Naive B cell (primary cell): ENCODE measurements at places on chromosomes 3 and 15. TPM values are rescaled to one million over a fixed set of nuclear protein-coding genes. Genes with fewer than 3 reads are reported as not detected.

Gene CISH
- polyA plus RNA-seq, result 1.3 TPM

Gene MTHFS
- polyA plus RNA-seq, result 75.1 TPM

Gene ARHGEF26
- 0.15 TPM for polyA plus RNA-seq

DNA sequence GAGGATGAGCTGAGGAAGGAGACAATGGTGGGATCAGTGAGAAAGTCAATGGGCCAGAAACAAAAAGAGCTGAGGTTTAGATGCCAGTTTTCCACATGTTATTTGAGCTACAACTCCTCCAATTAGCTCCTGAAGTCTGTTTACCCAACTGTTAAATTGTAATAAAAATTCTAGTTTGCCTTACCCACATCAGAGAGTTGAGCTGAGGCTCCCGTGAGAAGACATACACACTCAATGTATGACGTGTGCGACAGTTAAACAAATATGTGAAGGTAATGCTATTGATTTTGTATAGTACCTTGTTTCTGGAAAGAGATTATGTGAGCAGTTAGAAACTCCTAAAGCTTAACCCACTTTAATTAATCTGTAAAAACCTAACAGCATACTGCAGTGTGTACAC, 318.1 kb upstream of the GRM7 start:
- H3K36me3 ChIP-seq, result peaks cover 4% of the 10 kb centered on the region
- DNase-seq, result no peak
- H3K4me3 ChIP-seq, result no peak overlapping the region
- peak overlapping the region; percentile 51 for H3K27ac ChIP-seq
- no peaks in the 10 kb centered on the region for H3K4me1 ChIP-seq

- no peak overlapping the region for H3K4me3 ChIP-seq
- DNase-seq, result no peak
- no peak overlapping the region for H3K27ac ChIP-seq
- H3K36me3 ChIP-seq, result no peaks in the 10 kb centered on the region
- peaks cover 37% of the 10 kb centered on the region for H3K27me3 ChIP-seq
- no peaks in the 10 kb centered on the region for H3K4me1 ChIP-seq
Observed at GRCh38 chr15:44159492-44159891, 35.6 kb downstream of the FRMD5 start.

DNA sequence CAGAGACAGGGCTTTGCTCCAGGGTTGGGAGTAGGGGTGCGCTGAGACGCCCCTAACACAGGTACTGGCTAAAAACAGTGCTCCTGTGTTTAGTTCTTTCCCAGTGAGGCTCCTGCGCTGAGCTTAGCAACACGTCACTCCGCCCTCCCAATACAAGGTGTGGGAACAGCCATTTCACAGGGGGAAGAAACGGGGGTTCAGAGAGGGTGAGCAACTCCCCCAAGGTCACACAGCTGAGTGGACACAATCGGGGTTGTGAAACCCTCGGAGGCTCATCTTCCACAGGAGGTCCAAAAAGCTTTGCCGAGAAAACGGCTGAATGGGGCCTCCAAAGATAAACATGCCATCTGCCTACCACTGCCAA, 628 bp downstream of the PRRT3 start:
- no peaks in the 10 kb centered on the region for H3K27me3 ChIP-seq
- H3K36me3 ChIP-seq, result no peaks in the 10 kb centered on the region
- peak overlapping the region; percentile 87 for H3K4me3 ChIP-seq
- peaks cover 14% of the 10 kb centered on the region for H3K4me1 ChIP-seq

GRCh38 chr3:178964551-178964950, 107.1 kb downstream of the ZMAT3 start:
- H3K4me3 ChIP-seq, result no peak overlapping the region
- peaks cover 9% of the 10 kb centered on the region for H3K36me3 ChIP-seq
- DNase-seq, result no peak
- H3K27ac ChIP-seq, result no peak overlapping the region
- peaks cover 40% of the 10 kb centered on the region for H3K4me1 ChIP-seq
- peaks cover 5% of the 10 kb centered on the region for H3K27me3 ChIP-seq

DNA sequence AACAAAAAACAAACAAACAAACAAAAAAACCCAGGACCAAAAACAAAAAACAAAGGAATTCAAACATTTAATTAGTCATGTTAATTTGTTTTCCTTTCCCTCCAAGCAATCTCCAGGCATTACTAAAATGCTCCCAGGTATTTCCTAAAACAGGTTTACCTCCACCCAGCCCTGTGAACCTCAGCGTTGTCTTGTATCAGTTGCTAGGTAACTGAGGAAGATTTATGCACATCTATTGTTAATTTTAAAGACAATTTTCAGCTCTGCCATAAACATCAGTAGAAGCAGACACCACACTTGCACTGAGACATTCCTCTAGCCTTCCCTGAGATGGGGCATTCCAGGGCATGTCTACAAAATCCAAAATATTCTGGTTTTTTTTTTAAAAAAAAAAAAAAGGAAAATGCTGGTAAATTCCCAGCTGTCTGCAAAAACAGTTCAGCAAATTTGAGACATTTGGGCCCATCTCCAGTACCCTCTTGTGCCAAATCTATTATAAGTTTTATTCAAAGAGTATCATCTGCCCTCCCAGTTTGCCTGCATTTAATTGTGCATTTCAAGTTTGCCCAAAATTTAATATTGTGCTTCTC, 227.6 kb downstream of the ADAMTS9 start:
- no peak overlapping the region for H3K27ac ChIP-seq
- peaks cover 18% of the 10 kb centered on the region for H3K27me3 ChIP-seq
- H3K4me1 ChIP-seq, result peaks cover 4% of the 10 kb centered on the region
- H3K4me3 ChIP-seq, result no peak overlapping the region
